ENCODE measurements at places on chromosomes 12 and 14.

- DNase-seq = no peak
Measured at GRCh38 chr12:54475537-54475936, 2.1 kb upstream of the GTSF1 start.

- DNase-seq = no peak
Measured at GRCh38 chr14:66099931-66100330, 386.2 kb upstream of the CCDC196 start.

DNA sequence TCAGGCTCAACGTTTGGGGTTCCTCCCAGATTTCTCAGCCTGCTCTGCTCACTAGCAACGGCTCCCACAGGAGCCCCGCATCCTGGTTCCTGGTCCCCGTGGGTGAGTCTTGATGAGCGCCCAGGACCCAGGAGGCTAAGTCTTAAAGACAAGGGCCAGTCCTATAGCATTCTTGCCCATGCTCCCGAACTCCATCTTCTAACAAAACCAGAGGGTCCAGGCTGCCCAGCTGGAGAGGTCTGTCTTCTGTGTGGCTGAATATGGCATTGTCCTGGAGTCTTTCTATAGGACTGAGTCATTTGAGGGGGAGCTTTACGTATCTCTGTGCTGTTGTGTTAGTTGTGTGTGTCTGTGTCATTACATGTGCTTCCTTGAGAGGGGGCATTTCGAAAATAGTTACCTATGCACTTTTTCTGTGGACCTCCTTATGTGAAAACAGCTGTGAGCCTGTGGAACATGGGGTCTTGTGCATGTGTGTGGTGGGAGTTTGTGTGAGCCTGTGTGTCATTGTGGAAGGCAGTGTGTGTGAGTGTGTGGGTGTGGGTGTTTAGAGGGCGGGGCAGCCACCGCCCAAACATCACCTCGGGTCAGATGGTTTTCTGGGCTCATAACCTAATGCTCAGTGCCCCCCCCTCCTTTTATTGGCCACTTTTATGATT lies 9.1 kb upstream of the TBX5 start:
- DNase-seq = no peak

- DNase-seq = no peak
Measured at GRCh38 chr14:94914191-94914590, 144.3 kb upstream of the GSC start.

- DNase-seq = no peak
Measured at GRCh38 chr12:59040043-59040442, 119.7 kb upstream of the LRIG3 start.

DNA sequence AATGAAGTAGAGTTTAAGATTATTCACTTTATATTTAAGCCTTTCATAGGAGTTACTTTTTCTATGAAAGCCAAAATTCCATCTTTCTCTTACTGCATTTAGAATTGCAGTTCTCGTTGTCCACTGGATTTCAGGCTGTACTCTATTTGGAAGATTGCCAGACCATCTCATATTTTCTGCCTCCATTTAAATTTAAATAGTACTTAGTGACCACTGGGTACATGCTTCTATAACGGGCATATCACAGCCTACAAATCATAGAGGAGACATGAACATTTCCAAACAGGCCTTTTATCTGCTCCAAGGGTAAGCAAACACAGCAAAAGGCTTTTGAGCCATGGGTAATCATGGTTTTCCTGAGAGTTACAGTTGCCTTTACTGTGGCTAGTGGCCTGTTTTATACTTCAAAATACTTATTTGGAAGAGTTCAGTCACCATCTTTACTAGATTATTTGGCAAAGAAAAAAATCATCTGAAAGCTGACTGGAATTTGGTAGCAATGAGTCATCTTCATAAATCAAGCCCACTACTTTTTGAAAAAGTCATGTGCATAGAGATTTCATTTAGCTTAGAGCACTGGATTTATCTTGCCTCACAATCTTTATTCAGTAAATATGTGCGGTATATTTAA lies 15.7 kb downstream of the ANO6 start:
- peak; percentile 24 for DNase-seq

DNA sequence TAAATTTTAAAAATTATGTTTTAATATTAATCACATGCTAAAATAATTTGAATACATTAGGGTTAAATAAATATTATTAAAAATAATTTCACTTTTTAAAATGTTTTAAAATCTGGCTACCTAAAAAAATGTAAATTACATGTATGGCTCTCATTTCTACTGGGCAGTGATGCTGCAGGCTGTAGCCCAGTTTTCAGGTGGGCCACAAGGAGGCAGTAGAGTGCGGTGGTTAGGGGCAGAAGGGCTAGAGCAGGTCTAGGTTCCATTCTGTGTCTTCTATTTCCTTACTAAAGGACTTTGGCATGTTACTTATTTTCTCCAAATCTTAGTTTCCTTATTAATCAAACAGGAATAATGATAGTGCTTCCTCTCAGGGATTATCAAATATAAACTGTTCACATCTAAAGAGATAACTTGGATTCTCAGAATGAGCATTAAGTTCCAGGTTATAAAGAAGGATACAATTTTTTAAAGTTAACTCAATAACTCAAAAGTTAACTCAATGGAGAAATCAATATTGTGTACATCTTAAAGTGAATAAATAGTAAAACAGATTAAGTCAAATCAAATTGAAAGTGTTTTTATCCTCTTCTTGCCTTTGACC lies 54.9 kb upstream of the OVCH1 start:
- peak; percentile 80 for DNase-seq

DNA sequence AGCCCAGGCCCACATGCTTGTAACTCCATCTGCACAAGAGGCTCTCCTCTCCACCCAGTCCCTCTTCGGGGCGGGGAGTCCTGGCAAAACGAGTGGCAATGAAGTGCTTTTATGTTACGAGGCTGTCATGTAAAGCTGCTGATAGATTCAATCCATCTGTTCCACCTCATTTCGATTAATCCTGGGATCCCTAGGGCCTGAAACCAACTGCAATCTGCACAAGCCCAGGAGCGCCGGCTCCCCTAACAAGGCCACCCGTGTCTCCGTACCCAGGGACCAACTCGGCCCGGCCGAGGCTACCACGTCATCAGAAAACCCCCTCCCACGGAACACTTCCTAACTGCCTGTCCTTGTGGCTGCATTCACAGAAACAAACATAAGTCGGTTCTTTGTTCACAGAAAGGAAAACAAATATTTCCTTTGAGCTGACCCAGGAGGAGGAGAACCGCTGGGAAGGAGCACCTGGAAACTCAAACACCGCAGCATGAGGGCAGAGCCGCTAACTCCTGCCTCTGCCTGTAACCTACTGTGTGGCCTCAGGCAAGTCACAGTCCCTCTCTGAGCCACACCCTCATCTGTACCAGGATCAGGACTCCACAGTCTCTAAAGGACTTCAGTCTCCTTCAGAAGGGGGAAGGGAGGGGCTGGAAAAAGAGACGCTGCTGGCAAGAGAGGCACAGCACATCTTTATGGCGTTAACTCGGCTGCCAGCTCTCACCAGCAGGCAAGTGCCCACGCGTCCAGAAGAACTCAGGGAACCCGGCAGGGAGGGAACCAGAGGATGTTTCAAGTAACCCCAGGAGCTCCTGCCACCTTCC lies 47.8 kb downstream of the CCDC88C start:
- DNase-seq = peak; percentile 57

DNA sequence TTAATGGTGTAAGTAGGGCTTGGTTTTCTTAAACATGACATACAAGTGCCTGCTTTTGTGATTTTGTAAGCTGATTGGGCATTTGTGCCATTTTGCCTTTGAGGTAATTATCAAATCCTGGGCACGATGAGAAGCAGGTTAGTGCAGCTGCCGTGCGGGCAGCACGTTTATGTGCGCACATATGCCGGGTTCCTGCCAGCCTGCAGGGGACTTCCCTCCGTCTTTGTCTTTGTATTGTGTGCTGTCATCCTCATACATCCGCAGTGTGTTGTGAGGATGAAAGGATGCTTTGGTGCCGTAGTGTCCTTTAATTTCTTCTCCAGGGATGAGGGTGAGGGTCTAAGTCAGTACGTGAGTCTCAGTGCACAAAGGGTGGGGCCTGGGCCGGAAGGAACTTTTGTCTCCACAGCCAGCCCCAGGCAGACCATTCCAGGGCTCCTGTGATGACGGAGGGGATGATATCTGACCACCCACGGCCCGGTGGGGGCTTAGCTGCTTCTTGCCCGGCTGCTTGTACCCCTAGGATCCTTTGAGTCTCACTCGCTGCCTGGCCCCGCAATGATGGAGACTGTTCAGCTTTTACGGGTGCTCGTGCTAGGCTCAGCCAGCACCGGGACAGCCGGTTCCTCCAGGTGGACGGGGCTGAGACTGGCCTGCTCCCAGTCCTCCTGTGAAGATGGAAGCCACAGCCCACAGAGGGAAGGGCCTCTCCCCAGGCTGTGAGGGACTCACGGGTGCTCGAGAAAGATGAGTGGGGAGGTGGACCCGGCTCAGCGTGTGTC lies 54.6 kb downstream of the ADGRD1 start:
- DNase-seq = no peak

DNA sequence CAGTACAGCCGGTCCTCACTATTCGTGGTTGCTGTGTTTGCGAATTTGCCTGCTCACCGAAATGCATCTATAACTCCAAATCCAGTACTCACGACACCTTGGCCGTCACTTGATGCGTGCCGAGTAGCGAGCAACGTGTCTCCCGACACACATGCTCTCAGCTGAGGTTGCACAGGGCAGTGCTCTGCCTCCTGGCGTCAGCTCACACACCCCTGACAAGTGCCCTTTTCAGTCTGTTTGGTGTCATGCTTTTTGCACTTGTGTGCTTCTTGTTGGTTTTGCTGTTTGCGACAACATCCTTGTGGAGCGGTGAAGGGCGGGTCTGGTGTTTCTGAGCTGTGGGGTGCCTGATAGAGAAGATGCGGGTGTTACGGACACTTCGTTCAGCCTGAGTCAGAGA lies 110.4 kb upstream of the RFLNA start:
- no peak for DNase-seq

GRCh38 chr14:103398427-103399195 lies 13.4 kb downstream of the MARK3 start:
- DNase-seq = no peak

DNA sequence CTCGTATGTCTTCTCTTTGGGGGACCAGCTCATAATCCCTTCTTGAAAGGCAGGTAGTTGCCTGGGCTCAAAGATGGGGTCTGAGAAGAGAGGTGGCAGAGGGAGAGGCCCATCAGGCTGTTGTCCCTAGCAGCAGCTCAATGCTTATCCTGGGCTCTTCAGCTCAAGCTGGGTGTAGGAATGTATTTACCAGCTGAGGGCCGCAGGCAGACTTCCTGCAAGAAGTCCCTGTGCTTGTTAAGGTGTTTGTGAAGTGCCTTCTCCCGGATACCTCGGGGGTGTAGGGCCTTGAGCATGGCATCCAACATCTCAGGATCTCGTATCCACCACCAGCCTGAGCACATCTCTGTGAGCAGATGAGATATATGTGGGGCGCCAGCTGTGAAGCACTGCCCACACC lies 29.4 kb downstream of the BAZ2A start:
- DNase-seq = no peak

- no peak for DNase-seq
Measured at GRCh38 chr14:68471029-68471963, 321.6 kb downstream of the ZFP36L1 start.

GRCh38 chr14:72662214-72662613 lies 231.7 kb downstream of the DPF3 start:
- no peak for DNase-seq

GRCh38 chr14:58813745-58814144 lies 176.0 kb downstream of the DACT1 start:
- no peak for DNase-seq

- peak; percentile 64 for DNase-seq
Measured at GRCh38 chr14:97177016-97177415, 379.8 kb downstream of the VRK1 start.

- DNase-seq = no peak
Measured at GRCh38 chr12:45348986-45349385, 133.1 kb downstream of the ANO6 start.

Data from SK-MEL-5 (cell line).